ENCODE measurements at places on chromosomes 3 and 15.

DNA sequence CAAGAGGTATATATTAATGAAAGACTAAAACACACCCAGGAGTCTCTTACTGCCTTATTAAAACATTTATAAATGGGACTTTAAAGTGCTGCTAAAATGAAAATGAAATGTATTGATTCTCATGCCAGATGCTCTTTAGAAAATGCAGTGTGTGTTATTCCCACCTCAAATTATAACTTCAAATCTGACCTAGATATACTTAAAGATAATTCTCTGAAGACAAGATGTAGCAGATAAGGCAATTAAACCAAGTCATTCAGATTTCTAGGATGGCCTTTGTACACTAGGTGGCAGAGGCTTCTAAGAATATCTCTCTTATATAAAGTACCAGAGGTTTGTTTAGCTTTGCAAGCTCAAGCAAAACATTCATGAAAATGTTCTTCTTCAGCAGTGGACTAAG lies 26.9 kb upstream of the GOLGA8B start:
- DNase-seq: no peak

DNA sequence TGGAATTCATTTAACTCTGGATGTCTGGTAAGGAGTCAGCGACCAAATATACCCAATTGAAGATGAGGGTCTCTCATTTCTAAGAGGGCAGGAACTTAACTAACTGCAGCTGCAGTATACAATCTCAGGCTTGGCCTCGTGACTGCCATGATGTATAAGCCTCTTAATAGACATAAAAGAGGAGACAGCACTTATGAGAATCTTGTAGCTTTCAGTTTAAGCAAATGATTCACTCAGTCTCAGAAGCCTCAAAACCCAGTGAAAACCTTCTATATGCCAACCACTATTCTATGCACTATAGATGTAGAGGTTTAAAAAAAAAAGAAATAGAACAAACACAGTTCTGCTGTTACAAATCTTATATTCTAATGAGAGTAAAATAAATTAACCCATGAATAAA lies 513.9 kb downstream of the TBL1XR1 start:
- DNase-seq: no peak

DNA sequence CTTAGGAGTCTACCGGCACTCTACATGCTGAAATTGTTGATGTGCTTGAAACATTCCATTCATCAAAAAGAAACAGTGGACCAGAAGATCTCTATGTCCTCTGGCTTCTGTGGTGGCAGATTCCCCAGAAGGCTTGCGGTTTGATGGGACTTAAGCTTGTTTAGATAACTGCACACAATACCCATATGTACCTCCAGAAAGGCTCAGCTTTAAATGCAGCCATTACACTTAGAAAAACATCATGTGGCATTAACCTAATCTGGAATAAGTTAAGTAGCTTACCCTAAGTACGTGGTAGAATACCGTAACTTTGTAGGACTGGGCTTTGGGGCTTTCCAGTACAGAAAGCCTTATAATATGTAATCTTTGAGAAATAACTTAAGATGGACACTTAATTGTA lies 187.3 kb downstream of the RBMS3 start:
- no peak for DNase-seq

GRCh38 chr3:72181251-72181650 lies 396.3 kb upstream of the PROK2 start:
- no peak for DNase-seq

- no peak for DNase-seq
Measured at GRCh38 chr3:183317271-183317670, 64.2 kb downstream of the B3GNT5 start.

DNA sequence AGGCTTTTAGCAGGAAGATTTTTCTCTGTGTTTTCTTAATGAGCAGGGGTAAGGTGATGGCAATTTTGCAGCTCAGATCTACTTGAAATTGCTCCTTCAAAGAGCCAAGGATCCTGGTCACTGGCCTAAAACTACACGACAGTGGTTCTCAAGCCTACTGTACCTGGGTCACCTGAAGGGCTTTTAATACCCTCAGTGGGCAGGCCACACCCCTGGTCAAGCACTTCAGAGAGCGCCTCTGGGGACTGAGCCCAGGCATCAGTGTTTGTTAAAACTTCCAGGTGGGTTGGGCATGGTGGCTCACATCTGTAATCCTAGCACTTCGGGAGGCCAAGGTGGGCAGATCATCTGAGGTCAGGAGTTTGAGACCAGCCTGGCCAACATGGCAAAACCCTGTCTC lies 158.4 kb downstream of the FAM43A start:
- DNase-seq: no peak

- DNase-seq: no peak
Measured at GRCh38 chr3:159751752-159752151, 236.9 kb upstream of the IL12A start.

DNA sequence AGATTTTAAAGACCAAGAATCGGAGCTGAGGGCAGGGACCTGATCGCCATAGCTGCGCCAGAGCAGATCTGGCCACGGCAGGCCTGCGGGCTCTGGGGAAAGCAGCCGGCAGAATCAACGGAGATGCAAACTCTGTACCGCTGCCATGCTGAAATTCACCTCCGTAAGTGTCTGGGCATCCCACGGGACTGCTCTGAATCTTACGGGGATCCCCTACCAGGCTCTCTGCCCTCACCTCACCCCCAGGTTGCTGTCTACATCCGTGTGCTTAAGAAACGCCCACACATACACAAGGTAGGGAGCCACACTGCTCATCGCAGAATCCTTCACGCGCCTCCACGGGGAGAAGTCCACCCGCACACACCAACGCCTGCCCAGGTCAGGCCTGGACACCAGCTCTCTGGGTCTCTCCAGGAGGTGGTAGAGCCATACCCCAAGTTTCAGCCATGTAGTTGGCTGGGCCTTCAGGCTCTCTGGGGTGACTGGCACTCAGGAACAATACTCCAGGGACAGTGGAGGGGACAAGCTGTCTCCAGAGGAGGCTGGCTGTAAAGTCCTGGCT lies 33.5 kb downstream of the FAM174B start:
- DNase-seq: no peak

GRCh38 chr3:86740751-86741150 lies 250.2 kb downstream of the VGLL3 start:
- DNase-seq: no peak

DNA sequence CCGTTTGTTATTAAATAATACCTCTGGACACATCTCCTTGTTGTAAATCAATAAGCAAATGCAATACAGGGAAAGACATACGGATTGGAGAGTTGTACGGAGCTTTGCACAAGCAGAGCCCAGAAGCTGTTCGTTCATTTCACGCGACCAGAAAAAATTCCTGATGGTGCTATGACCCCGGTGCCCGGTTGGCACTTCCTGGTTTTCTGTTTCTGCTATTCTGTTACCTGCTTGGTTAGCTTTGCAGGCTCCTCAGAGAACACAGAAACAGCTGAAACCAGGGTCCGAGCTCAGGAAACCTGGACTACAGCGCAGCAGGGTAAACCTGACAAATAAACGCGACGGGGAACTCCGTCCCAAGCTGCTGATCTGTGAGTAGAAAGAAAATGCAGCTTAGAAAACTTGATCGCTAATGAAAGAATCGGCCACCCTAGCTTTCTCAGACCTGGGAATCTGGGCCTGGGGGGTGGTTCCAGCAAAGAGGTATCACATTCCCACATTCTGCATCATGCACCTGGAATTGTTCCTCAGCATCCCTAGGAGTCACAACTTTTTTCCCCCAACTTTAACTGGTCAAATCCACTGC lies 845 bp downstream of the CNTN3 start:
- DNase-seq: no peak

GRCh38 chr3:160065282-160065681 lies 76.6 kb downstream of the IL12A start:
- no peak for DNase-seq

- DNase-seq: no peak
Measured at GRCh38 chr3:16528106-16528505, 14.6 kb upstream of the RFTN1 start.

GRCh38 chr3:11672363-11672762 lies 28.6 kb upstream of the VGLL4 start:
- no peak for DNase-seq

DNA sequence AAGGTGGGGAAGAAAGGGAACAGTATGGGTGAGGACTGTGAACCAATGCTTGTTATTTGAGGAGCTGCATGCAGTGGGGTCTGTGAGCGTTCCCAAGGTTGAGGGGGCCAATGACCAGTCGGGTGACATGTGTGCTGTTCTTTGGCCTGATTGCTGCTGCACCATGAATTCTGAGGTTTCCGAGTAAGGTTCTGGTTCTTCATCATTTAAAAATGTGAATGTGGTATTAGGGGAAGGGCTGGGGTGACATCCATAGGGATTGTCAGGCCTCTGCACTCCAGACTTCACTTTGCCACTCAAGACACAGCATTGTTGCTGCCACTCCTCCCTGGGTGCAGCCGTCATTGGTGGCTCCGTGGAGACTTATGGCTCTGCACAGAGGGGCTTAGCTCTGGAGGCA lies 32.5 kb downstream of the ABHD17C start:
- DNase-seq: no peak

- DNase-seq: no peak
Measured at GRCh38 chr3:186254676-186255650, 107.1 kb downstream of the DGKG start.

GRCh38 chr3:177212278-177212610 lies 15.0 kb upstream of the TBL1XR1 start:
- DNase-seq: no peak

- no peak for DNase-seq
Measured at GRCh38 chr15:68484696-68485400, 52.9 kb upstream of the ITGA11 start.

DNA sequence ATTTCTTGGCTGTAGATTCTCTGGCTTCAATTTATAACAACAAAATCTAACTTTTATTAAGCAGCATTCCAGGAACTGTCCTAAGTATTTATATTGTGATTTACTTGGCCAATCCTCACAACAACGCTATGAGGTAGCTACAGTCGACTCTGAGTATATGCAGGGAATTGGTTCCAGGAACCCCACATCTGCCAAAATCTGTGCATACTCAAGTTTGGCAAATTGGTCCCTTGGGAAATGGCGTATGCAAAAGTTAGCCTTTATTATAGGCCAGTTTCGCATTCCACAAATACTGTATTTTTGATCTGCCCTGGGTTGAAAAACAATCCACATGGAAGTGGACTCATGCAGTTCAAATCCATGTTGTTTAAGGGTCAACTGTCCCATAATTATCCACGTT lies 53.9 kb downstream of the RAP2B start:
- DNase-seq: peak; percentile 28

- DNase-seq: no peak
Measured at GRCh38 chr3:68935778-68936177, 3.4 kb upstream of the TAFA4 start.

GRCh38 chr15:32738666-32739065 lies 20.9 kb downstream of the GREM1 start:
- DNase-seq: no peak

- DNase-seq: no peak
Measured at GRCh38 chr3:122148941-122149627, 34.4 kb upstream of the CASR start.

DNA sequence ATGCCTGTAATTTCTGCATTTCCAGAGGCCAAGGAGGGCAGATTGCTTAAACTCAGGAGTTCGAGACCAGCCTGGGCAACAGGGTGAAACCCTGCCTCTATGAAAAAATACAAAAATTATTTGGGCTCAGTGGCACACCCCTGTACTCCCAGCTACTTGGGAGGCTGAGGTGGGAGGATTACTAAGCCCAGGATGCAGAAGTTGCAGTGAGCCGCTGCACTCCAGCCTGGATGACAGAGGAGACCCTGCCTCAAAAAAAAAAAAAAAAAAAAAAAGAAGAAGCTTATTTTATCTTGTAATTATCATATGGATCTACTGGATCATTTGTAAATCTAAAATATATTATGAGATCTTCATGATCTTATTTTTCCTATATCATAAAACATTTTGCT lies 84.1 kb downstream of the PPCDC start:
- no peak for DNase-seq

DNA sequence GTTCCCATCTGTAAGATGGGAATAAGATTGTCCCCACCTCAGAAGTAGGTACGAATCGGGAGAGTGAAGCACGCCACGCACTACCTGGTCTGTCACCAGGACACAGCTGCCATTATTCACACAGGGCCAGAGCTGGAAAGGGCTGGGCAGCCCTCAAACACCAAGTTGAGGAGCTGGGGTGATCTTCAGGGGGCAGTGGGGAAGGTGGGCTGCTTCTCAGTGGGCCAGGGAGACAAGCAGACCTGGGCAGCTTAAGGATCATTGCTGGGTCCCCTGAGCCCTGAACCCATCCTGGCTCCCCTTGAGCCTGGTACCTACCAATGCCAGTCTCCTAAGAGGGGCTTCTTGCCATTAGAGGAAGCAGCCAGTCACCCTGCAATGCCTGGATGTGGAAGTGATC lies 82.1 kb downstream of the SMAD6 start:
- DNase-seq: no peak

- DNase-seq: no peak
Measured at GRCh38 chr15:48695827-48696573, 50.5 kb upstream of the FBN1 start.

GRCh38 chr15:90956274-90957030 lies 1.8 kb downstream of the RCCD1 start:
- DNase-seq: peak; percentile 90

- DNase-seq: no peak
Measured at GRCh38 chr15:24017470-24017869, 330.4 kb upstream of the NDN start.

GRCh38 chr3:24351779-24352469 lies 142.7 kb downstream of the THRB start:
- DNase-seq: no peak

GRCh38 chr3:3089017-3089416 lies 21.2 kb downstream of the IL5RA start:
- DNase-seq: no peak

- no peak for DNase-seq
Measured at GRCh38 chr3:56111606-56112304, 356.5 kb downstream of the ERC2 start.

DNA sequence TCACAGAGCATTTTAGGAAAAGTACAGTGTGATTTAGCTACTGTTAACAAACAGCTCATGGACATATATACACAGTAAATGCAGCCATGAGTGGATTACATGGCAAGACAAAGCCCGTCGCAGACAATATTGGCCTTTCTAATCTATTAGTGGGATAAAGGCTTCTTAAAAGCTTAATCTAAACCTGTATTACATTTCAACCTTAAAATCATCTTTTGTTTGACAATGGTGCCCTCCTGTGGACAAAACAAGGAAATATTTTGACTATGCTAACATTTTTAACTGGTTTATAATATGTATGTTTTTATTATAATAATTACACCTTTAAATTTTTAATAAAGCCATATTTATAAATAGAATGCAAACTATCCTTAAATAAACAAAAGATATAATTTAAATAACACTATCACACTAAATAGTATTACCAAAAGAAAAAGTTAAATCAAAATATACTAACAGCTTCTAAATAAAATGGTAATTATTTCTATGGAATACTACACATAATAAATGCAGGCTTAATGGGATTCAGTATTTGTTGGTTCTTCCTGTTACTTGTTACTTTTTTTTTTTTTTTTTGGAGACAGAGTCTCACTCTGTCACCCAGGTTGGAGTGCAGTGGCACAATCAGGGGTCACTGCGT lies 38.6 kb downstream of the TAFA4 start:
- DNase-seq: peak; percentile 48

GRCh38 chr3:145767909-145768308 lies 393.1 kb downstream of the PLOD2 start:
- DNase-seq: no peak

GRCh38 chr3:1037631-1038030 lies 55.2 kb upstream of the CNTN6 start:
- no peak for DNase-seq

- no peak for DNase-seq
Measured at GRCh38 chr3:43038010-43038409, 58.9 kb downstream of the GASK1A start.

GRCh38 chr15:29990035-29990434 lies 92.7 kb upstream of the GOLGA8J start:
- no peak for DNase-seq
